ENCODE measurements at places on chromosomes 1 and 21. TPM values are rescaled to one million over a fixed set of nuclear protein-coding genes. Genes with fewer than 3 reads are reported as not detected.

- H3K4me3 ChIP-seq: no peak overlapping the region
- no peaks in the 10 kb centered on the region for H3K36me3 ChIP-seq
- no peaks in the 10 kb centered on the region for H3K27me3 ChIP-seq
- H3K4me1 ChIP-seq: peaks cover 11% of the 10 kb centered on the region
These were observed 15.3 kb downstream of the UCK2 start for GRCh38 chr1:165842671-165843129.

- peak overlapping the region; percentile 60 for H3K27ac ChIP-seq
- H3K4me1 ChIP-seq: peaks cover 79% of the 10 kb centered on the region
- H3K27me3 ChIP-seq: no peaks in the 10 kb centered on the region
These were observed 30.5 kb downstream of the SOX13 start for GRCh38 chr1:204103431-204103741.

- H3K4me1 ChIP-seq: peaks cover 48% of the 10 kb centered on the region
- DNase-seq: no peak
- peaks cover 55% of the 10 kb centered on the region for H3K36me3 ChIP-seq
- H3K27me3 ChIP-seq: no peaks in the 10 kb centered on the region
- H3K27ac ChIP-seq: peak overlapping the region; percentile 88
These were observed 4.1 kb downstream of the CSF1 start for GRCh38 chr1:109914587-109915240.

Gene FAM72C
- total RNA-seq: not detected

DNA sequence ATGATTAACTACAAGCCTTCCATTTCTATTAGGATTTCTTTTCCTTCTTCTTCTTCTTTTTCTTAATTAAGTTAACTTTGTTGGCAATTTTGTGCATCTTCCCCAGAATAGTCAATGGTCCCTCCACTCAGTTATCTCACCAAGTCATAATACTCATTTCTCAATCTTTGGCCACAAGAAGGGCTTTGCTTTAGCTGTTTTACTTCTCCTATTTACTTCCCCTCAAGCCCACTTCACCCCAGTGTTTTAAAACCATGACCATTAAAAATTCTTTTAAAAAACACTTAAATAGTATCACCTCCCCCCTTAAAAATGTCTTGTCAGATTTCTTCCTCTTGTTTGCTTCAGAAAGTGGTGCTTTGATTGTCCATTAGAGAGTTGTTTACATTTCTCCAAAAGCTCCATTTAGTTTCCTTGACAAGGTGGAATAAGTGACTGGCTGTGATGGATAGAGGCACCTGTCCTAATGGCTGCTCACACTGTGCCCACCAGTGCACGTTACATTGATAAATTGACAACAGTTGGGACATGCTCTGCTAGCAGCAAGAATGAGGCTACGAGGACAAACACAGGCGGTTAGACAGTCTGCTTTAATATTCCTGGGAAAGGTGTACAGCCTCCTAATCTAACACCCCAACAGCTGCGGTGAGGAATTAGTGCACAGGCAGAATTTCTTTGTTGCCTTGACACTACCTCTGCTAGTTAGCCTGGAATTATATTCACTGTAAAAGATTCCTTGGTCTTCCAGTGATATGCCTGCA lies 354.7 kb downstream of the LMO4 start:
- peak overlapping the region; percentile 44 for H3K4me3 ChIP-seq
- no peaks in the 10 kb centered on the region for H3K36me3 ChIP-seq
- peaks cover 4% of the 10 kb centered on the region for H3K4me1 ChIP-seq
- H3K27me3 ChIP-seq: no peaks in the 10 kb centered on the region
- DNase-seq: no peak
- H3K27ac ChIP-seq: no peak overlapping the region

Gene SESN2
- total RNA-seq: 11.1 TPM

- no peaks in the 10 kb centered on the region for H3K36me3 ChIP-seq
- H3K4me1 ChIP-seq: no peaks in the 10 kb centered on the region
- no peak overlapping the region for H3K4me3 ChIP-seq
- H3K27me3 ChIP-seq: no peaks in the 10 kb centered on the region
These were observed 42.3 kb downstream of the LACTBL1 start for GRCh38 chr1:22930240-22930912.

GRCh38 chr1:162186406-162186805 lies 116.9 kb downstream of the NOS1AP start:
- no peaks in the 10 kb centered on the region for H3K36me3 ChIP-seq
- DNase-seq: no peak
- no peak overlapping the region for H3K27ac ChIP-seq
- peaks cover 7% of the 10 kb centered on the region for H3K4me1 ChIP-seq

Gene DMRTA2
- total RNA-seq: not detected

GRCh38 chr1:154863315-154864174 lies 6.5 kb downstream of the KCNN3 start:
- peaks cover 19% of the 10 kb centered on the region for H3K4me1 ChIP-seq
- no peak for DNase-seq
- H3K36me3 ChIP-seq: no peaks in the 10 kb centered on the region
- H3K27me3 ChIP-seq: no peaks in the 10 kb centered on the region

Gene ANKRD34A
- total RNA-seq: 0.66 TPM

Gene RAD54L
- not detected for total RNA-seq

DNA sequence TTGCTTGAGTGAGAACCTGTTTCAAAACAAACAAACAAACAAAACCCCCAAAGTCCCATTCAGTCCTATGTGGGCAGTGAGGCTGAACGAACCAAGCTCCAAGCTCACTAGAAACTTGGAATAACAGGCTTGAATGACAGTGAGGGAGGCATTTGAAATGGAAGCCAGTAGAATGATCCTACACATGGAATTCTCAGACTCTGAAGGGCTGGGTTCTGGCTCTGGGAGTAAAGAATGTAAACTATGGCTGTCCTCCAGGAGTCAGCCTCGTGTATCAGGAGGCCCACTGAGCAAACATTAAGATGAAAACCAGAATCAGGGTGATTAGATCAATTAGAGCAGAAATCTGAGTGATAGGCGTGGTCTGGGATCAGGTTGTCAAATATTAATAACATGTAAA lies 14.9 kb downstream of the PCP4L1 start:
- no peaks in the 10 kb centered on the region for H3K27me3 ChIP-seq
- no peaks in the 10 kb centered on the region for H3K36me3 ChIP-seq
- DNase-seq: no peak
- H3K27ac ChIP-seq: no peak overlapping the region

DNA sequence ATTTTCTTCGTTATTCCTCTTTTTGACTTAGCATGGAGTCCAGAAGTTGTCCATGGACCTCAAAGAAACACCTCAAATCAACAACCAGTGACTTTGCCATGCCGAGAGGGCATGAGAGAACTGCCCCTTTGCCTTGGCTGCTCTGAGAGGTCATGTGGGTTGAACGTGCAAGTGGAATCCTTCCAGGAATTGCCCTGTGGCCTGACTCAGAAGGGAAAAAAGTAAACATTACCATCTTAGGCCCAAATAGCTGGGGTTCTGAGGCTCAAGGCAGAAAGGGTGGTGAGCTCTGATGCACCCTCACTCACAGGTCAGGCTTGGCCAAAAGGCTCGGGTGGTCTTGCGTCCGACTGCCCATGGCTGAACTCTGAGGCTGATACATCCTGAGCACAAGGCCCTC lies 15.1 kb downstream of the STUM start:
- peaks cover 47% of the 10 kb centered on the region for H3K4me1 ChIP-seq
- no peaks in the 10 kb centered on the region for H3K27me3 ChIP-seq
- no peak overlapping the region for H3K4me3 ChIP-seq
- no peak for DNase-seq
- H3K36me3 ChIP-seq: no peaks in the 10 kb centered on the region

Gene TGFB2
- 12.6 TPM for total RNA-seq

Gene TDRD10
- 4.9 TPM for total RNA-seq

Gene OLIG1
- total RNA-seq: not detected

Gene RSPH1
- not detected for total RNA-seq

Gene MSH4
- 0.40 TPM for total RNA-seq

Gene LCE2A
- not detected for total RNA-seq

DNA sequence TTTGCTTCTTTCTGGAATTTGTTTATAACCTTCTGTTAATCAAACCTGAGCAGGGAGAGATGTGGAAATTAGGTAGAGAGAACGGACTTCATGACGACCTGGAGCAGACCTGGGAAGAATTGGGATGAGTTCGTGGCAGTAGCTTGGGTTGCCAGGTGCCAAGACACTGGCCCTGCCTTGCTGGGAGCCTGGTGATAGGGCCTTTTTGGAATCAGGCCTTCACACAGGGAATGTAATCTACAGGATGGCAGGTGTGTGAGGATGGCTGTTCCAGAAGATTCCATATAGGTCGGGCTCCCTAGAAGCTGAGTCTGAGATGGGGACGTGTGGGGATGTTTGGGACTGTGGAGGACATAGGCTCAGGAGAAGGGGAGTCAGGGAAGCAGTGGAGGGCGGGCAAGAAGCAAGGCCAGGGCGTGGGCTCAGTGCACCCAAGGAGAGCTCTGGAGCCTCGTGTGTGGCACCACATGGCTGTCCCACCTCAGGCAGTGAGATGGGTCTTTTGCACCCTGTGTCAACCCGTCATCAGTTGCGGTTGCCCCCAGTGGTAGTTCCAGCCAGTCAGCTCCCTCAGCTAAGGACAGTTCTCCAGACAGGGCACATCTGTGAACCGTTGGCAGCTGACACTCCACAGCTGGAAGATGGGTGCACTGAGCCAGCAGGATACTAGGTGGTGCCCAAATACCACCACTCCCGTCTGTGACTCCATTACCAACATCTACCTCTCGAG lies 395.9 kb downstream of the MATN1 start:
- peaks cover 8% of the 10 kb centered on the region for H3K27me3 ChIP-seq
- no peaks in the 10 kb centered on the region for H3K36me3 ChIP-seq
- H3K4me1 ChIP-seq: no peaks in the 10 kb centered on the region
- no peak overlapping the region for H3K27ac ChIP-seq
- DNase-seq: peak; percentile 74

Gene PFDN2
- total RNA-seq: 19.5 TPM

GRCh38 chr1:185334182-185334581 lies 17.1 kb upstream of the IVNS1ABP start:
- H3K4me3 ChIP-seq: no peak overlapping the region
- no peaks in the 10 kb centered on the region for H3K36me3 ChIP-seq
- no peak for DNase-seq
- H3K27me3 ChIP-seq: no peaks in the 10 kb centered on the region
- H3K4me1 ChIP-seq: no peaks in the 10 kb centered on the region
- no peak overlapping the region for H3K27ac ChIP-seq

Gene GSTM5
- 7.1 TPM for total RNA-seq

- H3K4me1 ChIP-seq: no peaks in the 10 kb centered on the region
- DNase-seq: no peak
- no peaks in the 10 kb centered on the region for H3K36me3 ChIP-seq
- no peak overlapping the region for H3K27ac ChIP-seq
These were observed 7.4 kb upstream of the SVBP start for GRCh38 chr1:42824481-42825035.

All from esophagus muscularis mucosa (tissue), 4 donors.